ENCODE measurements at places on chromosomes 12 and 14. TPM values are rescaled to one million over a fixed set of nuclear protein-coding genes. Genes with fewer than 3 reads are reported as not detected.

GRCh38 chr14:70096866-70097265 is 91.9 kb downstream of the SLC8A3 start:
- peak; percentile 26 for DNase-seq
- H3K4me3 ChIP-seq = no peak overlapping the region
- H3K27me3 ChIP-seq = no peaks in the 10 kb centered on the region
- no peaks in the 10 kb centered on the region for H3K4me1 ChIP-seq

- no peak overlapping the region for H3K27ac ChIP-seq
- peaks cover 2% of the 10 kb centered on the region for H3K4me1 ChIP-seq
- no peaks in the 10 kb centered on the region for H3K27me3 ChIP-seq
- DNase-seq = peak; percentile 13
- no peak overlapping the region for H3K4me3 ChIP-seq
- H3K36me3 ChIP-seq = no peaks in the 10 kb centered on the region
Measured at GRCh38 chr14:60356906-60357550, 108.0 kb downstream of the PPM1A start.

GRCh38 chr12:16020031-16020430 is 108.9 kb downstream of the DERA start:
- DNase-seq = no peak
- peaks cover 3% of the 10 kb centered on the region for H3K27me3 ChIP-seq
- H3K27ac ChIP-seq = no peak overlapping the region
- no peaks in the 10 kb centered on the region for H3K4me1 ChIP-seq

THAP2 gene
- 4.2 TPM for total RNA-seq

PCED1B gene
- 9.7 TPM for total RNA-seq

PRKAB1 gene
- total RNA-seq = 28.5 TPM

DNA sequence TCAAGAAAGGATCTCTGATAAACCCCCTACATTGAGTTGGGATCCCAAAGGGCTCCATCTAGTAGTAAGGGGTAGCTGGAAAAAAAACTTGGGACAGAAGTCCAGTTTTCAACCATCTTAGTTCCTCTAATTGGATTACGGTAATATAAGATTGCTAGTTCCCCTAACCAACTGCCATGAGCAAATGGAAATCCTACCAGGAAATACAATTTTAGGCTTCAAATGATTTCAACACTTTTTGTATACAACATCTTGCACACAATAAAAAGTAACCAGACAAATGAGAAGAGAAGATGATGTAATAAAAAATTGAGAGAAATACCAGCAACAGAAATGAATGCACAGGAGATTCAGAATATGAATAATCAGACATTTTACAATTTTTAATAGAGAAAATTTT is 73.0 kb downstream of the TSHR start:
- no peaks in the 10 kb centered on the region for H3K36me3 ChIP-seq
- no peaks in the 10 kb centered on the region for H3K4me1 ChIP-seq
- DNase-seq = no peak
- no peak overlapping the region for H3K4me3 ChIP-seq

GRCh38 chr14:74015963-74016362 is 3.1 kb downstream of the ENTPD5 start:
- DNase-seq = no peak
- no peaks in the 10 kb centered on the region for H3K27me3 ChIP-seq
- peaks cover 12% of the 10 kb centered on the region for H3K4me1 ChIP-seq
- no peak overlapping the region for H3K27ac ChIP-seq
- no peak overlapping the region for H3K4me3 ChIP-seq

DNA sequence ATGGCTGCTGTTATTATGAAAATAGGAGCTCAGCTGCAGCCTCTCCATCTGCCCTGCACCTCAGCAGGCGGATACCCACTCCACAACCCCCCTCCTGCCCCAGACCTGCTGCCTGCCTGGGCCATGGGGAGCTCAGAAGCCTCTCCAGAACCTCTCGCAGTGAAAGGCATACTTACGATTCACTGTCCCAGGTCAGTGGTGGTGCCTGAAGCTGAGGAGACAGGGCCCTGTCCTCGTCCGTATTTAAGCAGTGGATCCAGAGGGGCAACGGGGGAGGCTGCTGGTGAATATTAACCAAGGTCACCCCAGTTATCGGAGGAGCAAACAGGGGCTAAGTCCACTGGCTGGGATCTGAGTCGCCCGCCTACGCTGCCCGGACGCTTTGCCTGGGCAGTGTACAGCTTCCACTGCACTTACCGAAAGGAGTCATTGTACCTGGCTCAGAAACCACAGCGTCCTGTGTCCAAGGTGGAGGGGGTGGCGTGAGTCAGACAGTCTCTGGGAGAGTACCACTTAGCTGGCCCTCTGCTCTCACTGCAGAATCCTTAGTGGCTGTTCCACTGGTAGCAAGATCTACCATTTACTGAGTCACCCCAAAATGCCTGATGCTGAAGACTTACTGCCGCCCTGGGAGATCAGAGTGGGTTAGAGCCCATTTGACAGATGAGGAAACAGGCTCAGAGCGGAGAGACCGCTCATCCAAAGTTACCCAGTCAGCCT is at the start of gene SERPINA1:
SERPINA1 (minus strand) TSS at position 219 of the 720 bp plus-strand sequence. CDS start 5,365 bp downstream, outside the sequence.
- no peak within 1 kb of the TSS for H3K27ac ChIP-seq
- no peak within 1 kb of the TSS for H3K4me3 ChIP-seq
- DNase-seq = no peak
- H3K4me1 ChIP-seq = peaks cover 3% of the 10 kb centered on the region
- no peaks in the 10 kb centered on the region for H3K36me3 ChIP-seq

DNA sequence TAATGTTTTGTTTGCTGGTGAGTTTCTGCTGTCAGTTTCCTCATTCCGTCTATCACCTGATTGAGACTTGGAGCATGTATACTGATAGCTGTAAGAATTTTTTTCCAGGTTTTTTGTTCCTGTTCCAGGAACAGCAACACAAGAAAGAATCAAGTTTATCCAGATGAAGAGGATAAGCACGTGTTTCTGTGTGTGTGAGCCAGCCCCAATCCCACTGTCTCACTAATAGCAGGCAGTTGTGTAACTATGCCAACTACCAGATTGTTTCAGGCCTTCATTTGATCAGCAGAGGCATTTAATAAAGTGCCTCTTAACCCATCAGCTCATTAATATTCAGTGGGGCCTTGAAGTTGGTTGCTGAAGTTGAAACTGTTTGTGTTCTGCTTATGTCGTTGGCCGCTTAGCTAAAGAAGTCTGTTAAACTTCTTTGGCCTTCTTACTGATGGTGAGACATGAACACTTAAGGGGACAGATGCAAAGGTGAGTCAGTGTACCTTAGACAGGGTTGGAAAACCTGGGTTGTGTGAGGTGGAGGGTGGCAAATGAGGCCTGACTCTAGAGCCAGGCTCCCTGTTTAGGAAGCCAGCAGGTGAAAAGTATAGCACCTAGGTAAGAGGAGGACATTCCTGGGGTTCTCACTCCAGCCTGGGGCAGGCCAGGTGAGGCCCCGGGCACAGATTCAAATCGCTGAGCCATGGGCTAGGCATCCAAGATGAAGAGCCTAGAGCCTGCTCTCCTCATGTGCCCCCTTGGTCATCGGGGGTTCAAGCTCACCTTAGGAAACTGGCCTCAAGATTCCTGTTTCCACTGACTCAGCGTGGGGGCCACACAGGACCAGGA is 3.7 kb downstream of the ANKRD13A start:
- peaks cover 16% of the 10 kb centered on the region for H3K36me3 ChIP-seq
- no peak overlapping the region for H3K4me3 ChIP-seq
- H3K27me3 ChIP-seq = peaks cover 6% of the 10 kb centered on the region

DNA sequence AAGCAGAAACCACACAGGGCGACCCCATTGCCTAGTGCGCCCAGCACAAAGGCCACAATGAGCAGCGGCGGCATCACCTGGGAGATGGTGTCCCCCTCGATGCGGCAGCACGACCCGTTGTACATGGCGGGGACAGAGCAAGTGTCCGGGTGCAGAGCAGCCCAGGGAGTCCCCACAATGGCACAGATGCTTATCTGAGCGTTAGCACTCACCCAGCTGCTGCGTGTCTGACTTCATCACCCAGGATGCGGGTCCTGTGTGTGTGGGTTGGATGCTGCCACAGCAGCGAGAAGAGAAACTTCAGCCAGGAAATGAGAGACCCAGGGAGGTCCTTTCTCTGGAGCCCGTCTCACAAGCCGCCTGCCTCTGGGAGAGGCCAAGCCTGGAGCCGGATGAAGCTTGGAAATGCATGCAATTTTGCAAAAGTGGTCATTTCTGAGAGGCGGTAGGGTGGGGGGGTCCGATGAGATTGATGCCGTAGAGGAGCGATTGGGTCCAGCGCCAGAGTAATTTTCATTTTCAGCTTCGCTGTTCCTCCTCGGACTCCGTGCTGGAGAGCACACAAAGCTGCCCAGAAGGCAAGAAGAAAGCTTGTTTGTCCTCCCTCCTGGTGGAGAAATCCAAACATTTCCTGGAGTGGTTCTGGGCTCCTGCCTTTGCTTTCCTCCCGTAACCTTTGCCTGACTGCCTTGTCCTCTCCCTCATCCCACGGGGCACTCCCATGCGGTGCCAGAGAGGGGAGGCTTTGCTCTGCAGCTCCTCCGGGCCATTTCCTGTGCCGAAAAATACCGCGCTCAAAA is at the start of gene HCAR1:
HCAR1 (minus strand) TSS at position 630 of the 800 bp plus-strand sequence; CDS start at position 125, 505 bp downstream.
- H3K36me3 ChIP-seq = no peaks in the 10 kb centered on the region
- H3K4me1 ChIP-seq = peaks cover 45% of the 10 kb centered on the region
- H3K27me3 ChIP-seq = peaks cover 3% of the 10 kb centered on the region
- H3K27ac ChIP-seq = no peak within 1 kb of the TSS
- DNase-seq = no peak

- DNase-seq = no peak
- H3K27ac ChIP-seq = no peak overlapping the region
- no peak overlapping the region for H3K4me3 ChIP-seq
- H3K27me3 ChIP-seq = no peaks in the 10 kb centered on the region
- H3K4me1 ChIP-seq = no peaks in the 10 kb centered on the region
Measured at GRCh38 chr12:27180906-27181505, 63.1 kb upstream of the STK38L start.

SIRT4 gene
- total RNA-seq = 1.8 TPM

GRCh38 chr12:110785240-110785639 is 42.5 kb upstream of the PPP1CC start:
- no peak overlapping the region for H3K27ac ChIP-seq
- H3K27me3 ChIP-seq = peaks cover 3% of the 10 kb centered on the region
- peaks cover 15% of the 10 kb centered on the region for H3K4me1 ChIP-seq
- no peak overlapping the region for H3K4me3 ChIP-seq
- H3K36me3 ChIP-seq = no peaks in the 10 kb centered on the region
- DNase-seq = no peak

RNASE1 gene
- 31.6 TPM for total RNA-seq

MOK gene
- 5.8 TPM for total RNA-seq

AMDHD1 gene
- total RNA-seq = not detected

- no peaks in the 10 kb centered on the region for H3K36me3 ChIP-seq
- no peaks in the 10 kb centered on the region for H3K27me3 ChIP-seq
- DNase-seq = no peak
- H3K27ac ChIP-seq = no peak overlapping the region
Measured at GRCh38 chr12:118574288-118574687, 197.9 kb downstream of the SUDS3 start.

- H3K4me1 ChIP-seq = peaks cover 27% of the 10 kb centered on the region
- no peaks in the 10 kb centered on the region for H3K36me3 ChIP-seq
Measured at GRCh38 chr12:116916714-116917114, 6.0 kb downstream of the FBXW8 start.

Data from endothelial cell (in vitro differentiated cells).